ENCODE measurements at places on chromosomes 4 and X.

GRCh38 chrX:49876750-49877149 is 2.5 kb upstream of the USP27X start:
- DNase-seq = no peak

DNA sequence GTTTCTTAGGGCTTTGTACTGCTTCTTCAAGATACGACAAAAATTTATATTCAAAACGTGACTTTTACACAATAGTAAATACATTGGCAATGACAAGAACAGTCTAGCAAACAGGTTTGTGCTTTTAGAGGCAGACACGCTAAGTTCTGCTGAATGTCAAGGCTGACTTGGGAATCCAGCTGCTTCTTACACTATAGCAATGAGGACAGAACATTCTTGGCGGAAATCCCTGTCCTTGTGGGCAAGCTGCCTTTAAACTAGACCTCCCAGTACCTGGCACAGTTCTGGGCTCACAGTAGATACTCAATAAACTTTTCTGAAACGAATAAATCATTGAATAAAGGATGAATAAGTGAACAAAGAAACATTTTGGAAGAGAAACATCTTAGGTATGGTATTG is 148.2 kb downstream of the RASL11B start:
- no peak for DNase-seq

DNA sequence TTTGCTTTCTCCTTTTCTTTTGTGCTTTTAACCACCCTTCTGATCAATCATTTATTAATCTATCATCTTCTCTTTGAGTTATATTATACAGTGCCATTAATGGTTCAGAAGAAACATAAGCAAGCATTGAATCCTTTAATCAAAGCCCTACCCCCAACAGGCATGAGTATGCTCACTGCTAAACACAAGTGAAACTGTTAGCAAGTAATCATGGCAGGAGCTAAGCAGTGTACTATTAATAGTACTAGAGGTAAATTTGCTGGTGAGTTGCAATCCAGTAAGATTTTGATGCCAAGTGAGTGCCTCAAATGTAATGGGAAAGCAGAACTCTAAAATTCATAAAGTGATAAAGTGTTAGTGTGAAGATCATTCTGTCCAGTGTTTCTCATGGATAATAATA is 57.2 kb downstream of the FNIP2 start:
- no peak for DNase-seq

DNA sequence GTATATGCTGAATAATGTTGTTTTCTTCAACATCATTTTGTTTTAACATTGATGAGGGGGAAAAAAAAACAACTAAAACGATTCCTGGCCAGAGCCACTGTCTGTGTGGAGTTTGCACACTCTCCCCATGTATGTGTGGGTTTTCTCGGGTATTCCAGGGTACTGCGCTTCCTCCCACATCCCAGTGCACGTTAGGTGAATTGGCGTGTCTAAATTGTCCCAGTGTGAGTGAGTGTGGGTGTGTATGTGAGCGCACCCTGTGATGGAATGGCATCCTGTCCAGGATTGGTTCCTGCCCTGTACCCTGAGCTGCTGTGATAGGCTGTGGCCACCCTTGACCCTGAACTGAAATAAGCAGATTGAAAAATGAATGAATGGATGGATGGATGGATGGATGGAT is 2.4 kb upstream of the DLG3 start:
- DNase-seq = no peak

- DNase-seq = no peak
Measured at GRCh38 chr4:47717188-47717587, 120.7 kb downstream of the CORIN start.

DNA sequence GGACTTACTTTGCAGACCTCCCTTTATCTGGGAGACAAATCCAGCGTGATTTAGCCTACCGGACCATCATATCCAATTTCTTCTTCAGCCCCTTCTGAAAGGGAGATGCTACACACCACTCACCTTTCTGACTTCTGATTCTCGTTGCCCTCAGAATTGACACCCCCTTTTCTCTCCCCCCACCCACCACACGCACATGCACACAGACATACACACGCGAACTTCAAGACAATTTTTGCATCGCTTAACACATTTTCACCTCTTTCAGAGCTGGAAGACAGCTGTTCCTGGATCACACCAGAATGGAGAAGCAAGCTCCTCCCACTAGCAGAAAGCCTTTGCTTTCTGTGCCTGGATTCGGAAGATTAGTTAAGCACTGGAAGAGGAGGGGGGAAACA is 1.0 kb upstream of the SNCA start:
- no peak for DNase-seq

DNA sequence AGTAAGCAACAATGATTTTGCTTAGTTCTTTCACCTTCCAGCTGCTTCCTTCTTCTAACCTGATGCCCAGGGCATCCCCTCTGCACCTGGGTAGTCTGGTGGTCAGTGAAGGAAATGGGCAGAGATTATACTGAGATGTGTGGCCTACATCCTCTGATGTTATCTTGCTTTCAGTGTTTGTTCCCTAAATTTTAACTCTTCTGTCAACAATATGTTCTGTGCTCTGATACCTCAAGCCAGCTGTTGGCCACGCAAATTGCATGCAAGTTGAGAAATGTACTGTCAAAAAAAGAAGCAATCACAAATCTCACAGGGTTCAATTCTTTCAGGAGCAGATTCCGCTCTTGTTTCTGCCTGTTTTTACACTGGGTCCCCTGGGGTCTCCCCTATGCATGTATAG is 73.8 kb downstream of the FBXW7 start:
- no peak for DNase-seq

- DNase-seq = no peak
Measured at GRCh38 chr4:2809610-2810180, 16.8 kb downstream of the SH3BP2 start.

GRCh38 chr4:60757986-60758680 is 442.0 kb upstream of the ADGRL3 start:
- no peak for DNase-seq

DNA sequence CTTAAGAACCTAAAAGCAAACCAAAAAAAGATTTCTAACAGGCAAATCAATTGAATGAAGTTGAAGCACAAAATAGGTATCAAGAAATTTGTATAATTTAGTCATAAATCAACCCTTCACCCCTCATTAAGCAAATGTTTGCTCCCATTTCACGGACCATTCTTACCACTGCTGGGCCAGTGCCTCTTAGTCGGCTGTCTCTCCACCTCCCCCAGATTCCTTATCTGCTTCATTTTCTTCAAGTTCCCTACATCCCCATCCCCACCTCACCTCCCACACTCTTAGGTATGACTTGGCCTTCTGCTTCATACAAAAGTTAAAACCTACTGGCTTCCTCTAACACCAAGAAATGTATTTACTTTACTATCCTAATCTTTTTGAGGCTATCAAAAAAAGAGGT is 11.8 kb downstream of the AASDH start:
- no peak for DNase-seq

GRCh38 chrX:110287605-110288004 is 30.3 kb downstream of the AMMECR1 start:
- DNase-seq = no peak

GRCh38 chr4:52260514-52261210 is 209.6 kb downstream of the SPATA18 start:
- no peak for DNase-seq

- no peak for DNase-seq
Measured at GRCh38 chrX:38376747-38377146, 24.3 kb downstream of the OTC start.

DNA sequence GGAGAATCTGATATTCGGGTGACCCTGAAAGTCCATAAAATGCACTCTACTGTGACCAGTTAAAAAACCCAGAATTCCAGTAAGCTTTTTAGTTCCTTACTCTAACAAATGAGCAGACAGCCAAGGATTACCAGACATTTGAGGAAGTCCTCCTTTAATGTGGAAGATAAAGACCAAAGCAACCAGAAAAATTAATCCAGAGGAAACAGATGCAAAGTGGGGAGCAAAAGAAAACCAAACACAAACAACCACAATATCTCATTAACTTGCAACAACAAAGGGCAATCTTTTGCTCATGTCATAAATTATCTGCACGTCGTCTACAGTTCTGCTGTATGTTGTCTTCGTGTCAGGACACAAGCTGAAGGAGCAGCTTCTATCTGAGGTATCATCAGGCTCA is 164.4 kb downstream of the PJA1 start:
- DNase-seq = no peak

DNA sequence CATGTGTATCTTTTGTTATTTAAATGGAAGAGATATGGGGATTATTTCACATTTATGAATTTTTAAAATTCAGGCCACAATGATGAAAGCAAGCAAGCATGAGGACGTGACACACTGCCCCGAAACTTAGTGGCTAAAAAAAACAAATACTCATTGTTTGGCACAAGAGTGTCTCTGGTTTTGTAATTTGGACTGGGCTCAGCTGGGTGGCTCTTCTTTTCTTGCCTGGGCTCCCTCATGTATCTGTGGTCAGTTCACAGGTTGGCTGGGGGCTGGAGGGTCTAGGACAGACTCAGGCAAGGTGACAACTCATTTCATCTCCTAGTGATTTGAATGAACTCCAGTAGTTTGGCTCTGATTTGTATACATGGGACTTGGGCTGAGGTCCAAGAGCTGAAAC is 238.4 kb upstream of the PRKX start:
- no peak for DNase-seq

DNA sequence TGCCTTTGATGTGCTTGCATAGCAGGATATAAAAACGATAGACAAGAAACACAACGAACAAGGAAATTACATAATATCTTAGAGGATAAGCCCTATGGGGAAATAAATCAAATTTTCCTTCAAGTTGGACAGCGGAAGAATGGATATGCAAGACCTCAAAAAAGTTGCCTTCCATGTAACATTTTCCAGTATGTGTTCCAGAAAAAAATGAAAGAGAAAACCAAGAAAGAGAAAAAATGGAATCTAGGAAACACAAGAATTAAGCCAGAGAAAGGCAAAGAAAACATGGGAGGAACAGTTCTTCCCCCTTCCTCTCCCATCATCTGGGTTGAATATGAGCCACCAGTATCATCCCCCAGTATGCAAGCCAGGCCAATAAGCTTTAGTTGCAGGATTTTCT is 34.6 kb upstream of the MID1 start:
- DNase-seq = no peak

DNA sequence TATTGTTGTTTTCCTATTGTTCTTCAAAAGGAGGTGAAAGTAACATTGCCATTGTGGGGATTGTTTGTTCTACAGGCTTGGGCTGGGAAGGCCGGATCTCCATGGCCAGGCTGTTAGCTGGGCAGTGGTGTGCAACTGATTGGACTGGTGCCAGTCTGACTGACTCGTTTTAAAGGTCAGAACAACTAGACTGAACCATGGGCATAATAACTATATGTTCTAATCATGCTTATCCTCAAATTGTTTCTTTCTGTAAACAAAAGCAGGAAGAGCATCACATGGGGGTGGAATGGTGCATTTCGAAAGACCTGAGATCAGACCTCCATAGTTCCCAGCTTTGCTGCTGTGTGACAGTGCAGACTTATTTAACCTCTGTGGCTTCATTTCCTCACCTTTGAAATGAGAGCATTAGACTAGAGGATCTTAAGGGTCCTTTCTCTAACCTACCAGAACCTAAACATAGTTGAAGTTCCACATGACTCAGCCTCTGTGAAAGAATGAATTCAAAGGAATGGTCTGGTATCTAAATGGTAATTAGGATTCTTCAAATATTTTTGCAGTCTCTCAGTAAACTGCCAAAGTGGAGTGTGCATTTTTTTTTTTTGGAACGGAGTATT is 66.7 kb upstream of the PGRMC2 start:
- no peak for DNase-seq

GRCh38 chrX:124226129-124226528 is 106.3 kb upstream of the TEX13D start:
- no peak for DNase-seq

DNA sequence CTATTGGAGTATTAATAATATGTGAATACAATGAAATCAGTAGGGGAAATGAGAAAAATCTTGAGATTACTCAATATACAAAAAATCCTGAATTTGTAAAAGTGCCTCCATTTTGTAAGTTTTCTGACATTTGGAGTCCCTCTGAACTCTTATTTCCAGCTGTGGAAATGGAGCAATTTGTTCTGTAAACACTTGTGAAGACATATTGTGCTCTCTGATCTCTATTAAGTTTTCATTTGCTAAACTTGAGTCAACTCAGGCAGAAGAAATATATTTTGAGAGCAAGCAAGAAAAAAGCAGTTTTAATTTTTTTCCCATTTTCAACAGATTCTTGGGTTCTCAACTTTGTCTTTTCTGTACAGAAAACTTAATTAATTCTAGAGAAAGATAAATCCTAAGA is 51.4 kb upstream of the PCDH18 start:
- no peak for DNase-seq

GRCh38 chr4:114654592-114654991 is 56.0 kb downstream of the UGT8 start:
- no peak for DNase-seq

- no peak for DNase-seq
Measured at GRCh38 chr4:166846939-166847338, 387.4 kb downstream of the SPOCK3 start.

DNA sequence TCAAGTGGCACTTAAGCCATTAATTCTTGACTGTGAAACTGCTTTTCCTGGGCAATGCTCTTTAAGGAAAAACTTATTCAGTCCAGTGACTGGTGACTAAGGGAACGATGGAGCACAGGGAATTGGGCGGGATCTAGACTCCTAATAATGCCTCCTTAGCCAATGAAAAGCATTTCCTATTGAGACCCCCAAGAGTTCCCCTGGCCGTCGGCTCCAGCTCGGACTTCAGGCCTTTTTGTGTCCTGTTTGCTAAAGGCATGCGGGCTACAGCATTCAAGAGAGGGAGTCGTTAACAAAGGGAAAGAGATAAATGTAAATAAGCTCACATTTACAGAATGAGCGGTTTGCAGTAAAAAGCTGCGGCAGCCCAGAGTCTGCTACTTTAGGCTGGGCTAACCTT is at the start of gene LPAR4:
Gene LPAR4 (plus strand): TSS at position 232 of the 400 bp plus-strand sequence. CDS start 7,150 bp downstream, outside the sequence.
- DNase-seq = no peak

DNA sequence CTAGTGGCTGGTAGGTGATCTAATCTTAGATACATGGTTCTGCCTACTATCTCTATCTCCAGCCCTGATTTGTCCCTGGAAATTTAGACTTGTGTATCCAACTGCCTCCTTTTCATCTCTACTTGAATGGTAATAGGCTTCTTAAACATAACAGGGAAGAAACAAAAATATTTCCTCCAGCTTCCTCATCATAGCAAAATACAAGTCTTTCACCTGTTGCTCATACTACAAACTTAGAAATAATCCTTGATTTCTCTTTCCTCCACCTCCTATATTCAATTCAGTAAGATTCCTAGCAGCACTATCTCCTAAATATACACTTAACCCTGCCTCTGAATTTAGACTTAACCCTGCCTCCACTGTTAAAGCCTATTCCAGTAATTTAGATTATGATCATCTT is 373.3 kb upstream of the ACTRT1 start:
- DNase-seq = no peak

- DNase-seq = no peak
Measured at GRCh38 chrX:154412468-154412867, 1.1 kb downstream of the TAFAZZIN start.

GRCh38 chr4:182206266-182206665 is 36.9 kb upstream of the TENM3 start:
- DNase-seq = no peak

GRCh38 chr4:140635606-140636005 is 66.8 kb upstream of the UCP1 start:
- no peak for DNase-seq

GRCh38 chr4:39548425-39549067 is 21.3 kb upstream of the UGDH start:
- DNase-seq = no peak

- DNase-seq = peak; percentile 24
Measured at GRCh38 chrX:103845165-103845653, 13.2 kb upstream of the RAB9B start.

Measured in stimulated activated CD8-positive, alpha-beta memory T cell treated with anti-CD3 and anti-CD28 coated beads, Interleukin-4, amount 100 ng/mL, for 24 hours (primary cell).